ENCODE measurements at places on chromosomes 12 and 14.

GRCh38 chr12:40693207-40693821, 1.1 kb downstream of the CNTN1 start:
- DNase-seq = peak; percentile 22

GRCh38 chr14:75609606-75610475, 31.4 kb downstream of the FLVCR2 start:
- no peak for DNase-seq

- no peak for DNase-seq
Measured at GRCh38 chr14:54438703-54439102, 2.5 kb downstream of the CNIH1 start.

DNA sequence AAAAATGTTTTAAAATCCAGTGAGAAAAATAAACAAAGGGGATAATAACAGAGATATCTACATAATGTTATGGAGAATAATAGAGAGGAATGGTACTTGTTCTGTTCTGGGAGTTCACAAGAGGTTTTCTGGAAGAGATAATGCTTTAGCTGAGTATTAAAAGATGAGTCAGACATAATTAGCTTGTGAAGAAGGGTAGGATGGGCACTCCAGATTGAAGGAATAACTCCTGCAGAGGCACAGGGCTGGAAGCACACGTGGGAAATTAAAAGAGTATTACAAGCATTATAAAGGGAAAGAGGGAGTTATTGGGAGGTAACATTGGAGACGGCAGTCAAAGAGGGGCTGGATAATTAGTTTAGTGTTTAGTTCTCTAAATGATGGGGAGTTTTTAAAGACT, 124.9 kb upstream of the BTG1 start:
- no peak for DNase-seq

GRCh38 chr14:92578511-92578910, 64.9 kb downstream of the RIN3 start:
- DNase-seq = no peak

DNA sequence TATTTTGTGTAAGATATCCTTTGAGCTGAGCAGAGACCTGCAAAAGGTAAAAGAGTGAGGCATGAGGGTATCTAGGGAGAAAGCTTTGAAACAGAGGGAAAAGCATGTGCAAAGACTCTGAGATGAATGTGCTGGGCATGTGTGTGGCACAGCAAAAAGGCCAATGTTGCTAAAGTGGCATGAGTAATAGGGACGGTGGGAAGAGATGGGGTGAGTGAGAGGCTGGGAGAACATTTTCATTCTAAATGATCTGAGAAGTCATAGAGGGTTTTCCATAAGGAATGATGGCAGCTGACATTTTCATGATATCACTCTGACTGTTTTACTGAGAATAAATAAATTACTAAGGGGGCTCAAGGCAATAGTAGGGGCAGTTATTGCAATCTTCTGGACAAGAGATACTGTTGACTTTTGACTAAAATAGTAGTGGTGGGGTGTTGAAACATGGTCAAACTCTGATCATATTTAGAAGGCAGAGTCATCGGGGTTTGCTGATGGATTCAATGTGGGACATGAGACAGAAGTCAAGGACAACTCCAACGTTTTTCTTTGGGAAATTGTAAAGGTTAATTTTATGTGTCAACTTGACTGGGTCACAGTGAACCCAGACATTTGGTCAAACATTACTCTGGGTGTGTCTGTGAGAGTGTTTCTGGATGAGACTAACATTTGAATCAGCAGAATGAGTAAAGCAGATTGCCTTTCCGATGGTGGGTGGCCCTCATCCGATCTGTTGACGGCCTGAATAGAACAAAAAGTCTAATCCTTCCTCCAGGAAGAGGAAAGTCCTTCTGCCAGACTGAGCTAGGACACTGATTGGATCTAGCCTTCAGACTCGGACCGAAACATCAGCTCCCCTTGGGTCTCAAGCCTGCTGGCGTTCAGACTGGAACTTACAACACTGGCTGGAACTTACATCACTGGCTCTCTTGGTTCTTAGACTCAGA, 193.9 kb upstream of the PLXNC1 start:
- peak; percentile 42 for DNase-seq

- no peak for DNase-seq
Measured at GRCh38 chr12:120412421-120412820, 25.5 kb upstream of the COX6A1 start.

GRCh38 chr12:62784576-62784975, 150.4 kb downstream of the PPM1H start:
- DNase-seq = no peak

GRCh38 chr12:47270782-47271664, 191.3 kb upstream of the AMIGO2 start:
- DNase-seq = no peak

DNA sequence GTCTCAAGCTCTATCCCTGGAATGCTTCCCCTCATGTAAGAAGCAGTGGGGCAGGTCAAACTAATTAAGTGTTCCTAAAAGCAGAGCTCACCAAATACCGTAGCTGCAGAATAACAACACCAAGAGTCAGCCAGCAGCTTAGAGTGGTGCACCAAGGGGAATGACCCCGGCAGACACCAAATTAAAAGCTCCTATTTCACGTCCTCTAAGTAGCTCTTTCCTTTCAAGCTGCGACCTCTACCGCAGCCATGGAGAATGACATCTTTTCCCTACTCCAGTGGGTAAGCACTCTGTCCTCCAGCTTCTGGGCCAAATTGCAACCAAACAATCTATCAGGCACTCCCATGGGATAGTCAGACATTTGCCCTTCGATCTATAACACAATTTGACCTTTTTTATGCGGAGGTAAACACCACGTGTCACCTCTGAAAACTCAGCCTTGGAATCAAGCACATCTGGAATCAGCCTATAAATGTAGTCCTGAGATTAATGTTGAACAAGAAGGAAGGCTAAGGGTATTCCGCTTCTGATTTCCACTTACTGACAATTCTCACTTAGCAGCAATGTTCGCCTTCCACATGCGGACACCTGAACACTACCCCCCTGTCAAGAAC, 67.6 kb upstream of the CDKN3 start:
- DNase-seq = peak; percentile 34

- peak; percentile 53 for DNase-seq
Measured at GRCh38 chr14:68787092-68787992, 5.5 kb downstream of the ZFP36L1 start.

GRCh38 chr12:26150736-26151450, 26.1 kb upstream of the BHLHE41 start:
- no peak for DNase-seq

- DNase-seq = no peak
Measured at GRCh38 chr12:116213014-116213413, 64.5 kb downstream of the MED13L start.

- no peak for DNase-seq
Measured at GRCh38 chr14:64388533-64389285, 556 bp downstream of the MTHFD1 start.
